IMR-90 (cell line): ENCODE measurements at places on chromosomes 2 and 18.

GRCh38 chr18:54684784-54685183 is 93.7 kb downstream of the DYNAP start:
- no peak for DNase-seq

GRCh38 chr18:75205514-75206132 is 3.3 kb downstream of the PTGR3 start:
- DNase-seq: peak; percentile 54

DNA sequence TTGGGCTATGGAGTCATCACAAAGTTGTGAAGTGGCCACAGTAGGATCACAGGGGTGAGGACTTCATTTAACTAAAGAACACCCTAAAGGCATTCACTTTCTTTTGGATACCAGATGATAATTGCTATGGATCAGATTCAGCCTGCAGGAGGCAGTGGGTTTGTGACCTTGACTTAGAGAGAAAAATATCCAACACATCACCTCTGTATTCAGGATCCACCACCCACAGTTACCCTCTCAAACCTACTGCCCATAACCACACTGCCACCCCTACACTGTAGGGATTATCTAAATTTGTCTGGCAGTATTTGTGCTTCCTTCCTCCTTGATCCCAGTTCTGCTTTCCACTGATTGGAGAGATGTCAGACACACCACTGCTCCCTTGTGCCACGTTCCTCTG is 269.4 kb downstream of the MYCN start:
- no peak for DNase-seq

DNA sequence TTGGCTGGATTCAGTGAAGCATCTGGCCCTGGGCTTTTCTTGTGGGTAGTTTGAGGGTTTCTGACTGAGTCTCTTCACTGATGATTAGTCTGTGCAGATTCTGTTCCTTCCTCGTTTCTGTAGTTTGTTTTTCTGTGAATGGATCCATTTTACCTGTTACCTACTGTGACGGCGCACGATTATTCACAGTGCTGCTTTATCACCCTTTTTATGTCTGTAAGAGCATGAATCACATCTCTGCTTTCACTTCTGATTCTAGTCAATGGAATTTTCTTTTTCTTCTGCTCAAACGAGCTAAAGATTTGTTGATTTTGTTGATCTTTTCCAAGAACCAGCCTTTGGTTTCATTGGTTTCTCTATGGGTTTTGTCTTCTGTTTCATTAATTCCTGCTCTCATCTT is 60.8 kb downstream of the SLC66A2 start:
- no peak for DNase-seq

GRCh38 chr2:133726973-133727372 is 158.7 kb upstream of the NCKAP5 start:
- DNase-seq: no peak
